ENCODE measurements at places on chromosomes 4 and X.

- DNase-seq, result no peak
Observed at GRCh38 chr4:106530821-106531220, 162.2 kb upstream of the GIMD1 start.

DNA sequence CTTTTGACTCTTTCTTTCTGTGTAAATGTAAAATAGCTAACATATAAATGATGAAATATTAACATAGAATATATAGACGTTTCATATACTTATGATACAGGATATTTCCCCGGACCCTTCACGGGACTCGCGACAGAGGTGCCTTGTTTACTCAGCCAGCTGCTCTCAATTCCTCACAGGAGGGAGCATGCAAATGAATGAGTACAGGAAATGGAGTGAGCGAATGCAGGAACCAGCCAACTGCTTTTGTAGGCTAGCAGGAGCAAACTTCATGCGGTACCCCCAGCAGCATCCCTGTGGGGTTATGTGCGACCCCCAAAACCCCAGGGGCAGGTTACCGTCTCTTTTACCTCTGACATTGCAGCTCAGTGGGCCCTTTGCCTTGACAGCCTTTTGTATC lies 110.3 kb upstream of the PDHA2 start:
- no peak for DNase-seq

- no peak for DNase-seq
Observed at GRCh38 chr4:140242357-140243277, 88.6 kb upstream of the MAML3 start.

- DNase-seq, result no peak
Observed at GRCh38 chrX:142938793-142939192, 86.9 kb upstream of the SPANXN4 start.

DNA sequence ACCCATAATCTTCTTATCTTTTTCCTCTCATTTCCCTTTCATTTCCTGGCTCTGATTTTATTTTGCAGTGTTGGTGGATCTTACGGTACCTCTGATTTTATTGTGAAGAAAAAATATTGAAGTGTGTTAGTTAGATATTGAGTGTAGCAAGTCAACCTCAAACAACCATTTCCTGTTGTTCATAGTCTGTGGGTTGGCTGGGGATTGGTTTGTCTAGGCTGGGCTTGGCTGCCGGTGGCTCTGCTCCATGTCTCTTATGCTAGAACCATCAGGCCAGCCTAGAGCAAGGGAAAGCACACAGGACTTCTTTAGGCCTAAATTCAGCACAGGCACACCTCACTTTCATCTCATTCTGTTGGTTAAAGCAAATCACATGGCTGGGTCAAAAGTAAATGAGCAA lies 383.1 kb upstream of the LCORL start:
- no peak for DNase-seq

All from thoracic aorta (tissue), 2 donors.